ENCODE measurements at places on chromosomes 5 and 9.

- DNase-seq, result no peak
These were observed 80.5 kb downstream of the PAPPA start for GRCh38 chr9:116234081-116234480.

DNA sequence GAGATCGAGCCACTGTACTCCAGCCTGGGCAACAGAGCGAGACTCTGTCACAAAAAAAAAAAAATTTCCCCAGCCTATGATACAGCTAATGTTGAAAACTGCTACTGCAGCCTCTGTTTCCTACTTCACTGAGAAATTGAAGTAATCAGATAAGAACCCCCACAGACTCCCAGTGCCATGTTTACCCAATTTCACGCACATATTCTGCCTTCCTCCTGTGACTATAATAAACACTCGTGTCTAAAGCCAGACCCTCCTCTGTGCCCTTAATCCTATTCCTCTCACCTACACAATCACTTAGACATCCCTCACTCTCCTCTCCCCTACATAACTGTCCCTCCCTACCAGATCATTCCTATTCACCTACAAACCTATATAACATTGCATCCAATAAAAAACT lies 6.4 kb downstream of the ARAP3 start:
- DNase-seq, result no peak

DNA sequence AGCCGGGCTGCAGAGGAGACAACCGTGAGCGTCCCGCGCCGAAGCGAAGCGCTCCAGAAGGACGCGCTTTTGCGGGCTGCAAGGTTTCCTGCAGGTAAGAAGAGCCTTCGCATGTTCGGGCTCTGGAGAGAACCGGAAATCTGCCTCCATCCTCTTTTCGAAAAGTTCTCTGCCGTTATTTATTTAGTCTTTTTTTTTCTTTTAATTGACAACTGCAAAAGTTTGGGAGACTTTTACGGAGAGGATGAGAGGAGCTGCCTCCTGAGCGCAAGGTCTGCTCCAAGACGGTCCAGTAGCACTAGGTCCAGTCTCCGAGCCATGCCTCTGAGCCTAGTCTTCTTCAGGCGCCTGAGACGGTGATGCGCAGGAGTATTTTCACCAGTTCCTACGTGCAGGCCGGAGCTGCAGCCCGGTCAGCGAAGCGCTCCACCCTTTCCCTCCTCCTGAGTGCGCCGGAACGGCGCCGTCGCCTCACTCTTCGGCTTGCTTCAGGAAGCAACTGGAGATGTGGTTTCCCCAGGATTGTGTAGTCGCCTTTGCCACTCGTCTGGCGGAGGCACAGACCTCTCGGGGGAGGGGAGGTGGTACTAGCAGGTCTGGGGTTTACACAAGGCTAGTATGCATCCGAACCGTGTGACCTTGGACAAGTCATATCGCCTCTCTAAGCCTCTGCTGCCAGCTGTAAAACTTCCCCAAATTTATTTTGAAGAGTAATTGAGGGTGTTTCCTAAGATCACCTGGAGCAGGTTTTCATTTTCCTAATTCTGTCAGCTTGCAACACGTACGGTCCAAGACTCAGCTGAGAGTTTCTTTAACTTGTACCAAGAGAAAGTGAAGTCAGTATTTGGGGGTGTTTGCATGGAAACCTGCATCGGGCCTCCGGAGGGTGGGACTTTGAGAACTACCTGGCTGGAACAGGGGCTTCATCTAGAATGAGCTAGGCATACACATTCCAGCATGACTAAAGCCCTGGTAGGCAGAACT lies 4.5 kb downstream of the POU4F3 start:
- DNase-seq, result no peak

DNA sequence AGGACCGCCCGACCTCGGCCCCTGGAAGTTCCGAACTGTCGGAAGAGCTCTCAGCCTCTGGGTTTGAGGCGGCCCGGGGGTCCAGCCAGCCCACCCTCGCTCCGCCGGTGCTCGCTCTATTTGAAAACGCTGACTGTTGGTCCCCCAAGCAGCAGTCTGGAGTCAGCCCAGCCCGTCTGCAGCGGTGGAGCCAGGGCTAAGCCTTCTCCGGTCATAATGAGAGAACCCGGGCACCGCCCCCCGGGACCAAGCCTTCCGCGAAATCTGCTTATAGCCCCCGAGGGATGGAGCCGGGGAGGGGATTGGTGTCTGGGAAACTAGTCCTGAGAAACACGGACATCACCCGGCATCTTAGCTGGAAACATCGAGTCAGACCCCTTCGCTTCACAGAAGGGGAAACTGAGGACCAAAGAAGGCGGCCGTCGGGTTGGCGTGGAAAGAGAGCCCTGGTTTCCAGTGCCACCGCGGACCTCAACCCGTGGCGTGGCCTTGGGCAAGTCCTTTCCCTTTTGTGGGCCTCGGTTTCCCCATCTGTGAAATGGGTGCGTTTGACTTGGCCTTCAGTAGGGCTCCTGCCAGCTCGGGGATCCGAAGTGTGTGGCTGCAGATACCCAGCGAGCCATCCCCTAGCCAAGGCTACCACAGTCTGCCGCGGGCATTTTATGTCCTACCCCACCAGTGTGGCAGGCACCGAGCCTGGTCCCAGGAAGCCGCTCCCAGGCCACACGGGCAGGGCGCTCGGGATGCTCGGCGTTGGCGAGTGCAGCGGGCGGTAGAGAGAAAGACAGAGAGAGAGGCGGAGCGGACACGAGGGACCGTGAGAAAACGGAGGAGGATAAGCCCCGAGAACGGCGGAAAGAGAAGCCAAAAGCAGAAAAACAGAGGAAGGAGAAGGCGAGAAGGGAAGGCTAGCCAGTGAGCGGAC lies 857 bp downstream of the ADAM19 start:
- DNase-seq, result peak; percentile 57

DNA sequence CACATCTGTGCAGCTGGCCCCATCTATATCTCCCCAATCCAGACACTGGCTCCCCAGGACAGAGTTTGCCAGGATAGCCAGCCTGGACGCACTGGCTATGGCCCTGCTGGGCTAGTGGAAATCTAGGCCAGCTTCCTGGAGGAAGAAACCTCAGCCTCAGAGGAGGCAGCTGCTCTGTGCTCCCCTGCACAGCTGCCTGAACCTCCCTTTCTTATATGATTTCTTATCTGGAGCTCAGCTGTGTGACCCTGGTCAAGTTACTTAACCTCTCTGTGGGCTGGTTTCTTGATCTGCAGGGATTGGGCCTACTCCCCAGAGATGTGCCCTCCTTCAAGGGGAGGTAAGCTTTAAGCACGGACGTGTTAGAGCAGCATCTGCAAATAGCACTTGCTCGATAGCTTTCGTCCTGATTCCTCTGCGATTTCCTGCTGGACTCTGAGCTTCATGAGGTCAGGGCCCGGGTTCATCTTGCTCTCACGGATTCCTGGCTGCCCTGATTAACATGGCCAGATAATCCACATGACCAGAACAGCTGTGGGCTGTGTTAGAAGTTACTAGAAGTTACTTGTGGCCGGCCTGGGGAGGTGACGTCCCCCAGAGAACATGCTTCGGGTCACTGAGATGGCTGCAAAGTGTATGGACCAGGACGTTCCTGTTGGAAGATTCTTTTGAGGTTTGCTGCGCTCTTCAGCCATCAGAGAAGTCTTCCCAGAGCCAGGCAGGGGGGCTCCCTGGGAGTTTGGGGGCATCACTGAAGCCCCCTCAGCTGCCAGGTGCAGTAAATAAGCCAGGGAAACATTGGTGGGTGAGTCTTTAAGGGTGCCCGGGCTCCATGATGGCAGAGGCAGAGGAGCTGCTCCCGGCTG lies 14.5 kb downstream of the C9orf50 start:
- no peak for DNase-seq

GRCh38 chr5:1443991-1444360 lies 1.3 kb downstream of the SLC6A3 start:
- no peak for DNase-seq
